ENCODE measurements at places on chromosomes 6 and 20.

GRCh38 chr6:134875367-134875766 is 74.5 kb downstream of the ALDH8A1 start:
- DNase-seq = no peak

- DNase-seq = no peak
Measured at GRCh38 chr6:169752074-169752623, 727 bp downstream of the ERMARD start.

DNA sequence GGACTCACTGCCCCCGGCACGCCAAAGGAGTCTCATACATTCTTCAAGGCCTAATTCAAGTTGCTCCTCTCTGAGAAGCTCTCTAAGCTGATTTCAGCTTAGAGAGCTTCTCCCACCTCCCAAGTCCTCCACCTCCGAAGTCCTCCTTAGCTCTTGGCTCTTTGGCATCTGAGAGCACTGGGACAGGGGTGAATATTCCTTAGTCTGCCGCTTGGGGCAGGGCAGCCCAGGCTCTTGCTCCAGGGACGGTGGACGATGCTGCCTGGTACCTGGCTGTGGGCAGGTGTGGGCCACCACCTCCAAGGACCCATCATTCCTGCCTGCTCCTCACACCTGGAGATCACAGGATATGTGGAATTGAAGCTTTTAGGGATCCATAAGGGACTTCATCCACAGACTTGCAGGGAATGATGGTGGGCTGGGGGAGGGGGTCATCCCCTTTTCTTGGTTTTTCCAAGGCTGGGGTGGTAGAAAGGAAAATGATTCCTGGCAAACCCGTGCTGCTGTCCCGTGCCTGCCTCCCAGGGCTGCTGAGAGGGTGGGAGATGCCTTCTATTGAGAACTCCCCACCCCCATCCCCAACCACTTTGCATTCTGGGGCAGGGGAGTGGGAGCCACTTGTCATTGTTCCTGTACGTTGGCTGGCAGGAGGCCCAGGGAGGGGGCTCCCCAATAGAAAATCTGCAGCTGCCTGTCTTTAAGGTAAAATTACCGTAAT is 57.4 kb downstream of the ARHGAP40 start:
- DNase-seq = peak; percentile 39

DNA sequence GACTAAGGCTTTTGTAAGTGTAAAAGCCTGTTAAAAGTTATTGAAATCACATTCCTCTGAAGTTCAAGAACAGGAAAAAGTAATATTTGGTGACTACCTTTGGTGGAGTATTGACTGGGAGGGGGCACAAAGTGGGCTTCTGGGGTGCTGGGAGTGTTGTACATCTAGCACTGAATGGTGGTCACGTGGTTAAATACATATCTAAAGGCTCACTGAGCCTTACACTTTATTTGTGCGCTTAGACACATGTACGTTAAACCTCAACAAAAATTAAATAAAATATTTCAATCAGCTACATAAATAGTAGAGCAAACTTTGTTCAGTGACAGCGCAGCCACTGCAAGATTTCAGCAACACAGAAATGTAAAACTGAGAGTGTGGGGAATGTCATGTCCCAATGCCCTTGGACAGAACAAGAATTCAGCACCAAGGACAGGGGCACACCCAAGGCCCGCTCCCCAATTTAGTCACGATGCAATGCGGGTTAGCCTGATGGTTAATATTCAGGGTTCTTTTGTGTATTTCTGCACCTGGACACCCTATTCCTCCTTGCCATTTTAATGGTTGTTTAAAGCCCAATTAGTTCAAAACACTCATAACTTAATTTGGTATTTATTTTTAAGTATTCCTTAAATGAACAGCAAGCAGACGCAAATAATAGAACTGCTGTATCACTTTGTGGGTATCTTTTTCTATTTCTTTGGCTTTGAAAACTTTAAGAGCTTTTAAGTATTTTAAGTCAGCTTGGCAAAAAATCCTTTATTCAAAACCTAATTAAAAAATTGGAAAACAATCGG is 37.4 kb downstream of the ANGPT4 start:
- DNase-seq = no peak

- no peak for DNase-seq
Measured at GRCh38 chr6:16840725-16841124, 79.5 kb upstream of the ATXN1 start.

GRCh38 chr6:31651602-31652191 is 764 bp downstream of the BAG6 start:
- no peak for DNase-seq

DNA sequence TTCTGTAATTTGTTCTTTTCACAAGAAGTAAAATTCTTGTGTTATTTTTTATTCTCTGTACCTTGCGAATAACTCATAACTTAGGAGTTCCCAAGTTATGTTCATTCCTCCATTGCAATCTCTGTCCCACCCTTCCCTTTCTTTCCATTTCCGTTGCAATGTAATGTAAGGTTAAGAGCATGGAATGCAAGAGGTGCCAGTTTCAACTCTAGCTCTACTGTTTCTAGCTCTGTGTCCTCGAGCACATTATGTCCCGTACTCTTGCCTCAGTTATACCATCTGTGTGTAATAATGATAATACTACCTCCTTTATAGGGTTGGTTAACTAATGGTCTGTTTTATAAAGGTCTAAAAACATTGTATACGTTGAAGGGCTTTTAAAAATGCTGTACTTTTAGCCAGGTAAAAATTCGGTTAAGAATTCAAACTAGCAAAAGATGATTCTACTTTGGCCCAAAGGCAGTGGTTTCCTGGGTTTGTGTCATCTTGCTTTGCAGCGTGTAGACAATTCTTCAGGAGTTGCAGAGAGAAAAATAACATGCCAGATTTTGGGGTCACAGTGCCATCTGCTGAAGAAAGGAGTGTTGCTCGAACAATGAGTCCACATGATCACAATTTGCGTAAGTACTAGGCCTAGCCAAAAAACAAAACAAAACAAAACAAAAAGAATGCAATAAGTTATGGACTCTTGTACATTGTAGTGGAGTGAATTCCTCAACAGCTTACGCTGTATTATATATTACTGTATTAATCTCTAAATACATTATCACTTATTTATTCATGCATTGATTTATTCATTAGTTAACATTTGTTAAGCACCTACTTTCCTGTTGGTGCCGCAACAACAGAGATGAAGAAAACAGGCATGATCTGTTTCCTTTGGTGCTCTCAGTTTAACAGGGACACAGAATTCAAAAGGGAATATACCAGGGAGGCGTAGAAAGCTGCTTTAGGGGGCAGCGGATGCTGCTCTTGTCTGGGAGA is 10.0 kb upstream of the PFDN4 start:
- no peak for DNase-seq
